ENCODE measurements at places on chromosomes 11 and 22.

- DNase-seq = no peak
Observed at GRCh38 chr11:21771097-21771496, 421.8 kb upstream of the ANO5 start.

DNA sequence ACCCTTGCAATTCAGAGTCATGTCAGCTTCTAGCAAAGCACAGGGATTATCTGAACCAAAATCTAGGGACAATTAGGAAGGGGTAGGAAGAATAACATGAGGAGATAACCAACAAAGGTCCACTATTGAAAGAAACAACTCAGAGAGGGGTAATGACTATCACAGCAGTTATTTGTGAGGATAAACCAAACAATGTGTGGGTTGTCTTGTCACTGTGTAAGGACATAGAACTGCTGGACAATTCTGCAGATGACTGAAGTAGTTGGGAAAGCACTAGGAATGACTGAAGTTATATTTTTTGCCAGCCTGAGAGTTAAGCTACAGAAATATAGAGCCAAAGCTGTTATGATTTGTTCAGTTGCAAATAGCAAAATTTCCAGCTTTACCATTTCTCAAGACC, 858.4 kb upstream of the CCDC90B start:
- no peak for DNase-seq

- no peak for DNase-seq
Observed at GRCh38 chr11:73972620-73973449, 9.8 kb downstream of the UCP2 start.

DNA sequence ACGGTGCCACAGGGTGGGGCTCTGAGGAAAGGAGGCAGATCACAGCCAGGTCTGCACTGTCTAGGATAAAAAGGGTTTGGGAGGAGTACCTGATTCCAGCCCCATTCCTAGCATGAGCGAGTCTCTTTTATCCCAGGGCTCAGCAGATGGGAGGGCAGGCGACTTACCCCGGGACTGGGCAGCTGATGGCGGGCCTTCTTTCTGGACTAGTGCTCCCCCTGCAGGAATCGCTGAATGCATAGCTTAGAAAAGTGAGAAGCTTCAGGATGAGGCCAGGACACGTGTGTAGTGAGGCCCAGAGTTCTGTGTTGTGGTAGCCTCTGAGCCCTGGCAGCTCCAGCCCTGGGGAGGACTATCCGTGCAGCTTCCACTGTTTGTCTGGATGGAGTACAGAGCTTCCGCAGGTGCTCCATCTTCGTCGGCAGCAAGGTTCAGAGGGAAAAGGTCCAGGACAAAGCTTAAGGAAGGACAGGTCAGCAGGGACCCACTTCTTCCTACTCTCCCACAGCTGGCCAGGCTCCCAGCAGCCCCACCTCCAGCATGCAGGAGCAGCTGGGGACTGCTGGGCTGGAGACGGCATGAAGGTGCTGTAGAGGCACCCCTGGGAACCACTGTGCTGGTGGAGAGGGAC, 30.4 kb downstream of the COMMD9 start:
- DNase-seq = peak; percentile 47

GRCh38 chr11:110327508-110327907, 31.1 kb upstream of the RDX start:
- DNase-seq = no peak

DNA sequence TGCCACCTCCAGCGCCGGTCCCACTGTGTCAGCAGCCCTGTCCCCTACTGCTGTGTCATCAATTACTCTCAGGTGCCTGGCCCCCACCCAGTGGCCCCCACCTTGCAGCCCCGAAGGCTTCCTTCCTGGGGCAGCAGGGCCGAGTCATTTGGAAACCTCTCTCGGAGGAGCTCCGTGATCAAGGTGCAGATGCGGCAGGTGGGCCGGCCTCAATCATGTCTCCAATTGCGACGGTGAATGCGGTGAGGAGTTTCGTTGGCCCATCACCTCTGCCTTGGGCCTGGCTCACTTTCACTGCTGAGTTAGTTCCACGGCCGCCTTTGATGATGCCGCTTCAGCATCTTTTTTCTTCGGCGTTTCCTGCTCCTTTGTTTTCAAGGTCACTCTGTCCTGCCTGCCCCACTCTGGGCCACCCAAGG, 11.3 kb upstream of the CXCR5 start:
- no peak for DNase-seq

GRCh38 chr11:75677275-75677674, 8.4 kb upstream of the MAP6 start:
- no peak for DNase-seq

GRCh38 chr22:28989035-28989464, 72.6 kb downstream of the C22orf31 start:
- no peak for DNase-seq

GRCh38 chr22:32023251-32023827, 19.7 kb upstream of the SLC5A1 start:
- DNase-seq = no peak

DNA sequence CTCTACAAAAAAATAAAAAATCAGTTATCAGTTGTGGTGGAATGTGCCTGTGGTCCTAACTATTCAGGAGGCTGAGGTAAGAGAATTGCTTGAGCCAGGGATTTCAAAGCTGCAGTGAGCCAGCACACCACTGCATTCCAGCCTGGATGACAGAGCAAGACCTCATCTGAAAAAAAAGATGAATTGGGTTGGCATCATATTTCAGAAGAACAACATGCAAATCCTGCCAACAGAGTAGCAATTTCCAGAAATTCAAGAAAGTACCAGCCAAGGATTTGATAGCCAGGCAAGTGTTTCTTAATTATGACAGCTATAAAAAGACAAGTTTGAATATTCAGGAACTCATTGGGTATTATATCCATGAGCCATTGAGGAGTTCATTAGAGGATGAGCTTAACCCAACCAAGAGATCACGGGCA, 75.2 kb downstream of the USP47 start:
- peak; percentile 61 for DNase-seq

GRCh38 chr11:104522650-104523049, 358.7 kb upstream of the PDGFD start:
- no peak for DNase-seq

- DNase-seq = peak; percentile 86
Observed at GRCh38 chr22:41290262-41291221, 4.6 kb upstream of the RANGAP1 start.

GRCh38 chr11:12024254-12024926, 16.0 kb upstream of the DKK3 start:
- no peak for DNase-seq

DNA sequence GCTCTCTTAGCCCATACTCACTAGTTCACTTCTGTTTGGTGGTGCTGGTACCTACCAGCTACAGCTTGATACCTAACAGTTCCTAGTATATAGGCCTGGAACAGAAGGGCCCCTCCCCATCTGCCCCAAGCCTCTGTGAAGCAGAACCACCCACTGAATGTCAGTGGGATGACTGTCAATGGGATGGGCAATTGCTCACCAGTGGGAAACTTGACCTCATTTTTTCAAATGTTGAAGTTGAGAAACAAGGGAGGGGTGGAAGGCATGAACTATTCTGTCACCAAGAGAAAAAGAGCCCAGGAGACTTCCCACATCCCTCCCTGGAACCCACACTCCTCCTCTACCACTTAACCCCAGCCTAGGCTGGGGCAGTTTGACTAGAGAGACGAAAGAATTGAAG, at the start of gene NLRP10:
NLRP10 (minus strand) TSS at position 62 of the 400 bp plus-strand sequence. CDS start 1,952 bp downstream, outside the sequence.
- DNase-seq = peak; percentile 27

GRCh38 chr22:39898997-39899396, 1.9 kb upstream of the GRAP2 start:
- no peak for DNase-seq

- DNase-seq = no peak
Observed at GRCh38 chr11:86593833-86594232, 78.6 kb downstream of the ME3 start.

DNA sequence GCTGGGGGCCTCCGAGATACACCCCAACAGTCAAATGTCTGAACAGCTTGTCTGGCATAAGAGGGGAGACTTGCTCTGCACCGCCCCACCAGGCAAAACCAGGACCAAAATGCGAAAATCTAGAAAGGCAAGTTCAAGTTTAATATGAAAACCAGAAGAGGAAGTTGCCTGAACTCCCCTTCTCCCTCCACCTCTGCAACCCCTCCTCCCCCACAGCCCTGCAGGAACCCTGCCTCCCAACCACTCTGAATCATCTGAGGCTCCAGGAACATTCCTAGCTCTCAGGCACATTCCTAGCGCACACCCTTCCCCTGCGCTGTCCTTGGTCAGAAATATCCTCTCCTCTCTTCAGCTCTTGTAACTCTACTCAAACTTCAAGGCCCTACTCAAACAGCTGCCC, 36.7 kb downstream of the ISX start:
- DNase-seq = peak; percentile 1

- no peak for DNase-seq
Observed at GRCh38 chr11:37264783-37265182, 666.7 kb upstream of the RAG2 start.

GRCh38 chr11:96306933-96307775, 35.8 kb downstream of the MAML2 start:
- DNase-seq = peak; percentile 95

DNA sequence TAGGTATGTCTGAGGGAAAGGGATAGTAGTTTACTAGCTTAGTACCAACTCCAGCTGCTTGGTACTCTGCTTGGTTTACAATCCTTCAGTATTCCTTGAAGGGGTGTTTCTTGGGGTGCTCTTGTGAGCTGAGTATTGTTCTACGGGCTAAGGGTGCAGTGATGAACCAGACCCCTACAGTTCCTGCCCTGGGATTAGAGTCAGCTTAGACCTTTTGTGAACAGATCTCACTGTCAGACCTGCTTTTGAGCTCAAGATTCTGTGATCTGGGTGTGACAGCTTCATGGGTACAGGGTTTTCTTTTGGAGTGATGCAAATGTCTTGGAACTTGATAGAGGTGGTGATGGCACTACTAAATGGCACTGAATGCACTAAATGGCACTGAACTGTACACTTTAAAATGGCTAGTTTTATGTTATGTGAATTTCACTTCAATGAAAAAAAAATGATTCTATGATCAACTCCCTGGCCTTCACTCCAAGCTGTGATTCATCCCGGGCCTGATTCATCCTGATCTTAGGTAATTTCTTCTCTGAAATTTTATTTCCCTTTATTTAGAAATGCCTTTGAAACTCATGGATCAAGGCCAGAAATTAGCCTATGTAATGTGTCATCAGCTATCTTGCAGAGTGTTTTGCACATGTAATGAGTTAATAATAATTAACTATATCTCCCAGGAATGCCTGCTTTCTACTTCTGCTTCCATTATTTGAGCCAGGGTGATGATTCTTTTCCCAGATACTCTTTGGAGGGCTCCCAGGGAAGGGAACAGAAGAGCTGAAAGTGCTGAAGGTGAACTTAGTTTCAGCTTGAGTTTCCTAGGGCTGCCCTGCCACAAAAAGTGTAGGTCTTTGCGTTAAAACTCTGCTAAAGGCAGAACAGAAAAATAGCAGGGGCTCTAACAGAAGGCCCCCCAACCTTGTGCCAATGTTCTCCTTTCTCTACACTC, 87.9 kb downstream of the NCAM1 start:
- DNase-seq = peak; percentile 93

GRCh38 chr11:5690216-5690615, 626 bp downstream of the TRIM22 start:
- DNase-seq = no peak

- no peak for DNase-seq
Observed at GRCh38 chr11:61645179-61645868, 34.9 kb upstream of the DAGLA start.

DNA sequence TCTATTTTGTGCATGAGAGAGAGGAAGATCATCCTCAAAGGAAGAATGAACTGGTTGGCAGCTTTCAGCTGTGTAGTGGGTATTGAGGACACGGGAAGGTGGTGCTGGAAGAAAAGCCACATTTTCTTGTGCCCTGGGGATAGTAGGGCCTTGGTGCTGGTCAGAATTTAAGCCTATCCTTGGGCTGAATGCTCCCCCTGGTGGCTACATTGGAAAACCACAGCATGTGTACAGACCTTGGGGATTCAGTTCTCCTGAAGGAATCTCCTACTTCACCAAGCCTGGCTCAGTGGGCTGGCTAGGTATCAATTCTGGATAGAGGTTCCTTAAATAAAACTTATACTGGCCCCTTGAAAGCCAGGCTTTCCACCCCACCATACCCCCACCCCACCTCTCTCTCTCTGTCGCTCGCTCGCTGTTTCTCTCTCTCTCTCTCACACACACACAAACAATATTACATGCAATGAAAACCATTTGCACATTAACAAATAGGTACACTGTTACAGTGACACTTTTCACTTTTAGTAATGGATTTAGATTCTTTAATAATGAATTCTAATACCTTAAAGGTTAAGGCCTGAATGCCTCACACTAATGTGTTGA, 2.8 kb upstream of the OR51M1 start:
- DNase-seq = peak; percentile 26

- DNase-seq = no peak
Observed at GRCh38 chr22:24501301-24502005, 6.3 kb downstream of the UPB1 start.

DNA sequence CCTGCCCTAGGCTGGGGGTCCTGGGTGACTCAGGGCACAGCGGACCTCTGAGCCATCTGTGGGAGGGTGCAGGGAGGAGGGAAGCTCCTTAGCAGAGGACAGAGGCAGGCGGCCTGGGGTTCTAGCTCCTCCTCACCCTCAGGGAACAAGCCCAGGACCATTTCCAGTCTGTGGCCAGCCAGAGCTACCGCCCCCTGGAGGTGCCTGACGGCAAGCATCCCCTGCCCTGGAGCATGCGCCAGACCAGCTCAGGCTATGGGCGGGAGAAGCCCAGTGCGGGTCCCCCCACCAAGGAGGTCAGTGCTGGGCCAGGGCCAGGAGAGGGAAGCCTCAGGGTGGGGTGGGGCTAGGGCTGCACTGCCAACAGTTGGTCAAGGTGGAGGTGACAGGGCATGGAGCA, 26.0 kb upstream of the LRRC10B start:
- DNase-seq = no peak

DNA sequence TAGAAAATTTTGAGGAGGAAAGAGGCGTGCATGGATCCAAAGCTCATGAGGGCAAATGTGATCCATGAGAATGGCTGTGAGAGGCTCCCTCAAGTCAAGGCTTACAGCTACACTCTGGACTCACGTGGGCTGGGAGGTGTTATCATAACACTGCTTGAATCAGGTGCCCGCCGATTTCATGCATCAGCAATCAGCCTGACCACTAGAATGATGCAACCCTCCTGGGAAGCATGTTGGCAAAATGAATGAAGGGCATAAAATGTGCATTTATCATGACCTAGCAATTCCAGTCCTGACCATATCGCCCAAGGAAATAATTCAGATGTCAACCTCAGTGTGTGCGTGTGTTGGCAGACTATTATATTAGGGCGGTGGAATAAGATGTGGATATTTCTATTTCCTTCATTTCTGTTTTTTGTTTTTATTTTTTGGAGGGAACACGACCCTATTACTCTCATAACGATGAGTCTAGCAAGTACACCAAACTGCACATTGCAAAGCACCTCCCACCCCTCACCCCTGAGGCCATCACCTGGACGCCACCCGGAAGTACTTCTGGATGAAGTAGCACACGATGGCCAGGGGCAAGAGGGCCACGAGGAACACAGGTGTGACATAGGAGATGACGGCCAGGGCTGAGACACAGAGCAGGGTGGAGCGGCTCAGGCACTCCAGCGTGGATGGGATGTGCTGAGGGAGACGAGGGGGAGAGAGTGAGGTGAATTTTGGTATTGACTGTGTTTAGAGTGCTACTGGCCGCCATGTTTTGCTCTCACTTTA, 15.7 kb upstream of the KCNJ11 start:
- DNase-seq = no peak

- DNase-seq = no peak
Observed at GRCh38 chr11:78795621-78796261, 221.1 kb upstream of the NARS2 start.

GRCh38 chr11:129724866-129725265, 90.8 kb upstream of the TMEM45B start:
- DNase-seq = no peak

- no peak for DNase-seq
Observed at GRCh38 chr11:46694072-46694471, 6.3 kb downstream of the ARHGAP1 start.

GRCh38 chr11:127862406-127862805, 725.0 kb downstream of the ETS1 start:
- DNase-seq = no peak
